ENCODE measurements at places on chromosomes 4 and X. TPM values are rescaled to one million over a fixed set of nuclear protein-coding genes. Genes with fewer than 3 reads are reported as not detected.

The MAGEB1 gene
- 51.1 TPM for total RNA-seq

The HTN3 gene
- not detected for total RNA-seq

The AREG gene
- 17.1 TPM for total RNA-seq

The TLR10 gene
- 0.14 TPM for total RNA-seq

The TIMP1 gene
- 916 TPM for total RNA-seq

The ALB gene
- 9.0 TPM for total RNA-seq

The PRDM8 gene
- total RNA-seq: 26.6 TPM

The CXCR3 gene
- total RNA-seq: 1.1 TPM

The FMR1NB gene
- total RNA-seq: 15.3 TPM

The MAGEB6 gene
- total RNA-seq: 2.4 TPM
